HT1080 (cell line): ENCODE measurements at places on chromosomes 3 and 15.

DNA sequence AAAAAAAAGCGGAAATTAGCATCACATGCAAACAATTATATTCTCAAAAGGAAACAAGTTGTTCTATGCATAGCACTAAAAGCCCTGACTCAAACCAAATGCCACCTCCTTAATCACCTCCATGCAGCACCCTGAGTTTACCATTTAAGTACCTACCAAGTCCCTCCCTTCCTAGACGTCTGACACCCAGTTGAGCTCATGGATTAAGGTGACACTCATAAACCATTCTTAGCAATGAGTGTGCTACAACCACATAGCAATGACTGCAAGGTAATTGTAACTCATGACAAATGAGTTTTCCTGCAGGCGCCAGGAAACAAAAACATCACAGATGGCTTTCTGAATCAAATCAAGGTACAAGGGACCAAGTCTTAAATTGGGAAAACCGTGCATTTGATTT, 32.0 kb downstream of the WWTR1 start:
- peak; percentile 71 for DNase-seq

DNA sequence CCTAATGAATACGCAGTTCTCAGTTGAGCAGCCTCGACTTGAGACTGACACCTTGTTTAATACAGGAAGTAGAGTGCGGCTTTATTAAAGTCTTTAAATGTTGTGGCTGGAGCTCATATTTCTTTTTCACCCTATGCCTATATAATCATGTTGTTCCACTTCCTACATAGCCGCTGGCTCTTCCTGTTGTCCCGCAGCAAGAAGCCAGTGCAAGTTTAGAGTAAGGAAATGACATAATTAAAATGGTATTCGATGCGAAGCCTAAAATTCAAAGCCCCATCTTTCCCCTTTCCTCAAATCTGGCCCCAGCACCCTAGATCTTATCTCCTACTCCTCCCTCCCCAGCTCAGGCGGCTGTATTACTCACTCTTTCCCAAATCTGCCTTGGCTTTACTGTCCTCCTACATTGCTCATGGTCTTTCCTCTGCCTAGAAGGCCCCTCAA, 7.5 kb upstream of the PHLDB2 start:
- DNase-seq = peak; percentile 98

DNA sequence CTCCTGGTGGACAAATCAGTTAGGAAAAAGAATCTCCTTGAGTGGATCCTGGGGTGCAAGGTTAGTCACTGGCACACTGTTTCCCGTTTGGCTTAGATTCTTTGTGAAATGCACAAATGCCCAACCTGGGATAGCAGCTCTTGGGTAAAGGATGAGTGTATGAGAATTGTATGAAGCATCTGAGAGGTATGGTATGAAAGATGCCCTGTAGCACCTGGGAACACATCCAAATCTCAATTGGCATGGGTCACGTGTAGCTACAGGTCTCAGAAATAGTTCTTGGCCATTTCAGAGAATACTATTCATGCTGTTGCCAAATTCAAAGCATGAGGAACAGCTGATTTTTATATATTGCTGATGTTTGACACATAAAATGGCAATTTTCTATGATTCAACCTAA, 84.3 kb downstream of the KCNH8 start:
- no peak for DNase-seq

DNA sequence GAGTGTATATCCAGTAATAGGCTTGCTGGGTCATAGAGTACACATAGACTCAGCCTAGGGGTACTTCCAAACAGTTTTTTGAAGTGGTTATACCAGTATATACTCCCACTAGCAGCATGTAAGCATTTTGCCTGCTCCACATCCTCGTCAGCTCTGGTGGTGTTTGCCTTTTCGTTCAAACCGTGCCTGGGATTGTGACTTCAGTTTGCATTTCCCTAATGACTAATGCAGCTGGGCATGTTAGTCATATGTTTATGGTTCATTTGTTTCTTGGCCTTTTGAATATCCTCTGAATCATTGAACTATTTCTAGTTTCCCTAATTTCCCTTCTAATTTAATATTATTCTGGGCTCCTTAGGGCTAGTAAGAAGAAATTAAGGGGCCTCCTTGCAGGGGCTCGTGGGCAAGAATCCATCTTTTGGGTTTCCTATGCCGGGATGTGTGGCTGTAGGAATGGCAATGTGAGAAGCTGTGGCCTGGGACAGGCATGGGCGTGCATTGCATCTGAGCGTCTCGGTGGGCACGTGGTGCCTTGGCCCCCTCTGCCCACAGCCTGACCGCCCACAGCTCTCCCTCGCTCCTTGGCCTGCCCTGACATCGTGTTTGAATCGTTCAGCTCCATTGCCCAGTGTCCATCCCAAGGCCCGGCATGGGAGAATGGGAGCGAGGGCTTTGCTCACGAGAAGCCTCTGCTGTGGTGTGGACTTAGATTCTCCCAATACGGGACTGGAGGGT, 26.4 kb downstream of the FAH start:
- peak; percentile 94 for DNase-seq

DNA sequence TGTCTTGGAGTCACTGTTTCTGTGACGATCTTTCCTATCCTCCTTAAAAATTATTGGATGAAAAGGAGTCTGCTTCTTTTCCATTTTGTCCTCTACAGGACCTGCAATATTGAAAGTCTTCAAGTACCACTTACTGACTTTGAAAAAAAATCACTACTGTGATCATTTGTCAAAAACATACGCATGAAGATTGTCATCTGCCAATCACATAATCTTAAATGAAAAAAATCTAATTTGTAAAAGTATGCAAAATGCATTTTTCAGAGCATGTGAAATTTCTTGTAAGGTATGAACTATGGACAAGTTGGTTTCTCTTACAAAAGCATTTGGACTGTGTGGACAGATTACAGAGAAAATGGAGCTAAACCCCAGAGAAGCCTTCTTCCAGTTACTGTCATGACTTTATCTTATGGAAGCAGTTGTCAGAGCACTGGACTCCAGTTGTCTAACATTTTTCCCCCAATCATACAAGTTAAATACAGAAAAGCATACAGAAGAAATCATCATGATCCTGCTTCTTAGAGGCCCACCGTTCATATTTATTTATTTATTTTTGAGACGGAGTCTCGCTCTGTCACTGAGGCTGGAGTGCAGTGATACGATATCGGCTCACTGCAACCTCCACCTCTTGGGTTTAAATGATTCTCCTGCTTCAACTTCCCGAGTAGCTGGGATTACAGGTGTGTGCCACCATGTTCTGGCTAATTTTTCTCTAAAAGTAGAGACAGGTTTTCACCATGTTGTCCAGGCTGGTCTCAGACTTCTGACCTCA, 3.4 kb upstream of the PXK start:
- DNase-seq = no peak

DNA sequence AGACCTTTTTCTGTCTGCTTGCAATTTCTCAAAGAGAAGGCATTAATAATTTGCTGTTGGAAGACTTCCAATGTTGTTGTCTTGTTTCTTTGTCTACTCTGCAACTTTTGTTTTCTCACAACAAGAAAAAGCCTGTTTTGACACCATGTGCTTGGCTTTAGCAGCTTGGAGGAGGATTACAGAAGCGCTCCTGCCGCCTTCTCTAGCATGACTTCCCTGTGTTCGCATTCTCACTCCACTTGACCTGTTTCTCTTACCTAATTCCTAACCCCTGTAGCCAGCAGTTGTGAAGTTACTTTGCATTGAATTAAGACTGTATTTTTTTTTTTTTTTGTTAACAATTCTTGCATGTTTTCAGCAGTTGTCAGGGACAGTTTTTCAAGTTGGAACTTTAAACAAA, 235.3 kb upstream of the GOLIM4 start:
- DNase-seq = no peak

DNA sequence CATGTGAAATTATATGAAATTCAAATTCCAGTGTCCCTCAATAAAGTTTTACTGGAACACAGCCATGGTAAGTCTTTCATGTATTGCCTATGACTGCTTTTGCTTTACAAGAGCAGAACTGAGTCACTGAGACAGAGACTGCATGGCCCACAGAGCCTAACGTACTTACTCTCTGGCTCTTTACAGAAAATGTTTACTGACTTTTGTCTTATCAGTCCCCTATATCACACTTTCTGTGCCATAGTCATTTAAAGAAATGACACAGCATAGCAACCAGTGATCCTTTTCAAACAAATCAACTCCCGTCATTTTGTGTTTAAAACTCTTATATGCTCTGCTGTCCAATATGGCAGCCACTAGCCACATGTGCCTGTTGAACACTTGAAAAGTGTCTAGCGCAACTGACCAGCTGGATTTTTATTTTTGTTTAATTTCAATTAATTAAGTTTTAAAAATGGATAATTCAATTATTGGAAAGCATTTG, 129.7 kb upstream of the CDIN1 start:
- DNase-seq = no peak
